Mesenchymal stem cell (in vitro differentiated cells and primary cell): ENCODE measurements at places on chromosomes 7 and 10.

DNA sequence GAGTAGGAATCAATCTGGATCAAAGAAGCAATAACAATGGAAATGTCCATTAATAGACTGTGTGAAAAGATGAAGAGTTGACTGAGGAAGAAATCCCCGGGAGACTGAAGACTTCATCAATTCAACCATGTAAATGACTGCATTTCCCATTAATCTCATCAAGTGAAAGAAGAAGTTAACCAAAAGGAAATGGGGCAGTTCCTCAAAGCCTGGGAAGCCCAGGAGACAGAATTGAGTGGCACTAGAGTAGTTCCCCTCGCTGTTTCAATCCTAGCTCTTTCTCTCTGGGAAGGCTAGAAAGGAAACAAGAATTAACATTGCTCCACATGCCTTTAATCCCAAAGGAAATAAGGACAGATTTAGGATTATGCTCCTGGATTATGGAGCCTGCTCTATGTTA is 4.8 kb upstream of the OR6V1 start:
- no peak for DNase-seq

DNA sequence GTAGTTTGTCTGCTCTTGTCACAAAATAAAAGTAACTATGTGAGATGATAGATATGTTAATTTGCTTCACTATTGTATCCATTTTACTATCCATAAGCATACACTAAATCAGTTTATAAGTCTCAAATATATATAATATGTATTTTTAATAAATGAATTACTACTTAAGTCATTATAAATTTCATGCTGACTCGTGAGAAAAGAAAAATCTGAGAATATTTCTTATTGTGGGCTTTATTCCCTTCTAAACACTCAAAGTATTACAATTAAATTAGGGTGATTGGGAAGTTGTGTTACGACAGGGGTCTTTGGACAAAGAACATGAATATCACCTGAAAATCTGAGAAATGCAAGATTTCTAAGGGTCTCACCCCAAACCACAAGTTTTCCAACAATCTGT is 48.7 kb upstream of the RELN start:
- DNase-seq, result no peak

DNA sequence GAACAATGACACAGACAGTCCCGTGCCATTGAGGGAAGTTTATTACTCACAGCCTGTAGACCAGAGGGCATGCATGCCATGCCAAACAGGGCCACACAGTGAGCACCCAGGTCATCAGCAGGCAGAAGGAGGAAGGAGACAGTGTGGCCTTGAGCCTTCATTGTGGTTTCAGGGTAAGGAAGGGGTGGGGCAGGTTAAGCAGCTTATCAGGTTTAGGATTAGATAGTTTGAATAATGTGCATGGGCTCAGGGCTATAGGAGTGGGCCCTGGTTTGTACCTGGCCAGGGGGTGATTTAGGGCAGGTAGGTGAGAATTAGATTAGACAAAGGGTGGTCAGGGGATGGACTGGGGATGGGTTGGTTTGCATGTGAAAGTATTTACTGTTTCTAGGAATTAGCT is 67.9 kb downstream of the ADCY1 start:
- no peak for DNase-seq

GRCh38 chr10:63627881-63628296 is 106.7 kb downstream of the REEP3 start:
- DNase-seq, result peak; percentile 15

DNA sequence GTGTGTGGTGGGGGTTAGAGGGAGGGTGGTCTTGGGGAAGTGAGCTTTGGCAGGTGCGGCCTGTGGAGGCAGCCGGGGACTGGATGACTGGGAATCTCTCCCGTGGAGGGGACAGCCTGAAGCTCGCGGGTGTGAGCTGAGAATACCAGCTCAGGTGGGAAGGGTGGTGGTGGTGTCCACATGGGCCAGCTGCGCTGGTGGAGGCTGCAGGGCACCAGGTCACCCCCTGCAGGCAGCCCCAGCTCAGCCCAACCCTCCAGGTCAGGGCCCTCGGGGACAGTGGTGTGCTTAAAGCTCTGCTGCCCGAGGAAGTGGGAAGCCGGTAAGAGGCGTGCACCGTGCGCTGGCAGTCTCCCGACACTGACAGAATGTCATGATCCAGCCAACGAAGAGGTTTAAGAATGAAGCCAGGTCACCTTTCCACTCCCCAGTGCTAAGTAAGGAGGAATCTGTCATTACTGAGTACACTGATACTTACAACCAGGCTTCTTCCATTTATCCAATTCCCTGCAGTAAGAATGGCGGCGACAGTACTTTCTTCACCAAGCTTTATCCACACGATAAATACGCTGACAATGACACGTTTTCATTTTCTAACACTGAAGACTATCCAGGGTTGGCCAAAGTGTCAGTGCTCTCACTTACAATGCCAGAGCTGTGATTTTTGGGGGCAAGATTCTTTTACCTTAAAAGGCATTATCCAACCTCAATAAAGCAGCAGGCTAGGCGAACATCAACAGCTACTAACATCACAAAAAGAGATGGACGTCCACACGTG is 20.4 kb downstream of the BRI3 start:
- no peak for DNase-seq

DNA sequence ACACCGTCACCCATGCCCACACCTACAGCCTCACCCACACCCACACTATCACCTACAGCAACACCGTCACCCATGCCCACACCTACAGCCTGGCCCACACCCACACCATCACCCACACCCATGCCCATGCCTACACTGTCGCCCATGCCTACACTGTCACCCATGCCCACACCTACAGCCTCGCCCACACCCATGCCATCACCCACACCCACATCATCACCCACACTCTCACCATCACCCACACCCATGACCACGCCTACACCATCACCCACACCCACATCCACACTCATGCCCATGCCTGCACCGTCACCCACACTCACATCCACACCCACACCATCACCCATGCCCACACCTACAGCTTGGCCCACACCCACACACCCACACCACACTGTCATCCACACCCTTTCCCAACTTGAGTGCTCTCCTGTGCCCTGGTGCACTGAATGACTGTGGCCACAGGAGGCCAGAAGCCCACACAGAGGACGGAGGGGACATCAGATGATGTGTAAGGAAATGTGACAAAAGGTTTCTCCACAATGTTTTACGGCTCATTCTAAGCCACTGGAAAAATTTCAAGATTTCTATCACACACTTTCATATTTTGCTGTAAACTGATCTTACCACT is 153.3 kb downstream of the WDR37 start:
- DNase-seq, result no peak

GRCh38 chr10:28969413-28969812 is 292.1 kb downstream of the BAMBI start:
- DNase-seq, result no peak

- DNase-seq, result peak; percentile 14
These were observed 55.0 kb downstream of the PIK3AP1 start for GRCh38 chr10:96665306-96665705.

- DNase-seq, result peak; percentile 7
These were observed 1.0 kb downstream of the BEND7 start for GRCh38 chr10:13527864-13528122.

- DNase-seq, result no peak
These were observed 97.9 kb upstream of the ZNF746 start for GRCh38 chr7:149595541-149595940.

DNA sequence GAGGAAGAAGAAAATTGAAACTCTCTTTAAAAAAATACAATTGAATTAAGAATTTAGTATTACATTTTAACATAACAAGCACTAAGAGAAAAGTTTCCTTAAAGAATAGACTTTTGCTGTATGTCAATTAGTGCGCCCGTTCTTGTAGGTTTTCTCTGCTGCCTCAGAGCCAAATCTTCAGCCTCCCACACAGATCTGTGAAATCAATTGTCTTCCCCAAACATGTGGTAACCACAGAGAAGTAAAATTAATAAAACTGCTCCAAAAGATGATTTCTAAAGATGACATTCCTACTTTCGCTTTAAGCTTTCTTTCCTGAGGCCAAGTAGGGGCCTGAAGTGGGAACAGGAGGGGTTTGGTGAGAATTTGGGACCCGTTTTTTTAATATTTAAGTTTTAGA is 113.2 kb upstream of the ADO start:
- DNase-seq, result no peak

- no peak for DNase-seq
These were observed 112.3 kb downstream of the VIPR2 start for GRCh38 chr7:159032322-159032721.

DNA sequence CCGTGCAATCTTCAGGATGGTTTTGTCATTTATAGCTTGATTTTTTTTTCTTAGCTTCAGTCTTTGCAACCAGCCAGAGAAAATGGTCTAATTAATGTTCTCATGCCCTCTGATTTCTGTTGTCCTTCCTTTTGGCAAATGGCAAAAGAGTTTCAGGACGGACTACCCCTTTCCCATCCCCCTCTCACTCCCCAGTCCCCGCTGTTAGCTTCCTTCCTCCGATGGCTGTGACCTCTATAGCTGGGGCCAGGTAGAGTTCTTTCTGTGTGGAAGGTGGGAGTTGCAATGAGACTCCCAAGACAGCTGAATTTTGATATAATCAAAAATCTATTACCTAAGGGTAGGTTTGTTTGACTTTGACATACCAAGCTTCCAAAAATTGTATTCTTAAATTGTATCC is 362.0 kb downstream of the PAXIP1 start:
- DNase-seq, result no peak
